ENCODE measurements at places on chromosomes 12 and 14. TPM values are rescaled to one million over a fixed set of nuclear protein-coding genes. Genes with fewer than 3 reads are reported as not detected.

Gene ABHD12B
- not detected for total RNA-seq

Gene CACNA2D4
- 0.83 TPM for total RNA-seq

Gene ACVRL1
- total RNA-seq, result 7.1 TPM

Gene PTPRQ
- total RNA-seq, result 0.30 TPM

Gene SFSWAP
- total RNA-seq, result 15.7 TPM

Gene RBMS2
- 6.6 TPM for total RNA-seq

Gene CACNA1C
- total RNA-seq, result 0.83 TPM

Gene LHX5
- not detected for total RNA-seq

Gene DCTN2
- 28.9 TPM for total RNA-seq

Gene NKX2-8
- total RNA-seq, result not detected

Gene OXA1L
- total RNA-seq, result 71.3 TPM
